Left lung (tissue), 14 donors: ENCODE measurements at places on chromosomes 1 and 21. TPM values are rescaled to one million over a fixed set of nuclear protein-coding genes. Genes with fewer than 3 reads are reported as not detected.

DNA sequence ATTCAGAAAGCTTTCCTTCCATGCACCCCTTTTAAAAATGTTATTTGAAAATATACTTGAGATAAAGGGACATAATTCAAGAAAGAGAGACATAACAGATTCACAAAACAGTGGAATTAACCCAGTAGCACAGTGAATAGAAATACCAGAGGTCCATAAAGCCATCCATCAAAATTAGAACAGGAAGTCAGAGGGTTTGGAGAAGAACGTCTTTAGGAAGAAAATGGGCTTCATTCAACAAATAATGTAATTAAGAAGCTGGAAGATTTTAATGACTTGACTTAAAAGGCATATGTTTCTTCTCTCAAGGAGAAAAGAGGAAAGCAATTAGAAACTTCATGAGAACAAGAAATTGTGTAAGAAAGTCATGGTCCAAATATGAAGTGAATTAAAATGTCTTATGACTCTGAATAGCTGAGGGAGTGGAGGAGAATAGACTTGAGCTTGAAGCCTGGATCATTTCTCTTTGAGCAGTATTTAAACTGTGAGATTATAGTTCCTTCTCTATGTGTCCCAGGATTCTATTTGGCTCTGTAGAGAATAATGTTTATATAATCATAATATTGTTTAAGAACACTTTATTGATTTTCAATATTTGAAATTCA, 7.9 kb upstream of the HCRTR1 start:
- no peak for DNase-seq

DNA sequence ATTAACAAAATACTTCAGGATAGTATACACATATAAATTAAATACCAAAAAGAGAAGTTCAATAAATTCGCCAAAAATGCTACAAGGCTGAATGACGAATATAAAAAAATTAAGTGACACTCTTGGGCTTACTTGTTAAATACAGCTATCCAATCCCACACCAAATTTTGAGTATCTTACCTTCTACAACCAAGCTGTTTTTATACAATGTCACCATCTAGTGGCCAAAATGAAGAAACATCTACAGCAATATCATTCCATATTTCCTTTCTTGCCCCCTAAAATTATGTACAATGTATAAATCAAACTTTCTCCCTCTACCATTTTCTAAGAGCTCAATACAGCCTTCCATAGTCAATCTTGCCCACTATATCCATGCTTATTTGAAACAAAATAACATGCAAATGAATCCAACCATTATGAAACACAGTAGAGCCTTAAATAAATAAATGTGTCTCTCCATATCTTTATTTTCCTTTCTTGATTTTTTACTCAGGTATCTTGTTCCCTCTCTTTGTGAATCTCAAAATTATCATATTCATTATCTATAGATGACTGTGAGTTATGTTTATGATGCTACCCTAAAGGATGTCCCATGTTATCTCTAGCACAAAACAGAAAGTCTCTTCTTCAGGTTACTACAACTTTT, 86.3 kb downstream of the ACBD6 start:
- DNase-seq: no peak

DNA sequence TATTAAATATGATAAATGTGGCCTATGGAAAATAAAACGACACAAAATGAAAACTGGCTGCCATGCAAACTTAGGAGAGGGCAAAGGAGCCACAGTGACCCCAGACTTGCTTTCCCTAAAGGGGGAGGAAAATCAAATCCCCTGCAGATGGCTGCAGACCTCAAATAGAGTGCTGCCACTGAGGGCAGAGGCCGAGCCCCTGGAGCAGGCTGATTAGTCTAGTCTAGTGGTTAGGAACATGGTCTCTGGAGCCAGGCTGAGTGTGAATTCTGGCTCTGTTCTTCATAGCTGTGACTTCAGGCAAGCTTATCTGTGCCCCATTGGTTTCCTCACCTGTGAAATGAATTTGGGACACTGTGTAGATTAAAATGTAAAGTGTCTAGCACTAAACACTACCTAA, 60.8 kb downstream of the ITPKB start:
- DNase-seq: no peak

GRCh38 chr1:217096200-217096599, 373.0 kb upstream of the ESRRG start:
- no peak for DNase-seq

The ZBTB8A gene
- 15.2 TPM for polyA plus RNA-seq

The DMRTA2 gene
- 0.05 TPM for polyA plus RNA-seq

The HPCA gene
- 0.39 TPM for polyA plus RNA-seq

The PIGR gene
- 0.11 TPM for polyA plus RNA-seq

The UTS2 gene
- polyA plus RNA-seq: not detected

The KIAA0040 gene
- polyA plus RNA-seq: 19.5 TPM
